ENCODE measurements at places on chromosomes 1 and 21.
A peak's percentile ranks its signal among the peaks of the same experiment; 100 is the strongest.

GRCh38 chr1:187460093-187460492 lies 631.3 kb downstream of the PLA2G4A start:
- no peak overlapping the region for H3K27ac ChIP-seq
- no peak for DNase-seq
- no peaks in the 10 kb centered on the region for H3K4me1 ChIP-seq
- no peaks in the 10 kb centered on the region for H3K27me3 ChIP-seq
- no peaks in the 10 kb centered on the region for H3K36me3 ChIP-seq

DNA sequence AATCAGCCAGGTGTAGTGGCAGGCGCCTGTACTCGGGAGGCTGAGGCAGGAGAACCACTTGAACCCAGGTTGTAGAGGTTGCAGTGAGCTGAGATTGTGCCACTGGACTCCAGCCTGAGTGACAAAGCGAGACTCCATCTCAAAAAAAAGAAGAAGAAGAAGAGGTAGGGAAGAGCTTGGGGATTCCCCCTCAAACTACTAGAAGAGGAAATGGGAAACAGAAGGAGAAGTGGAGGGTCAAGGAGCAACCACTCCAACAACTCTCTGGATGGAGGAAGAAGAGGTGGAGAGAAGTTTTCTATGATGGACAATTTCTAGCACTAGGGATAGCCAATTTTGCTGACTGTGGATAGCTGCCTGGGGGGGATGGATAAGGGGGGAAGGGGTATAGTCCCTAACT lies 14.9 kb upstream of the SLAMF9 start:
- no peaks in the 10 kb centered on the region for H3K27me3 ChIP-seq
- H3K4me1 ChIP-seq, result no peaks in the 10 kb centered on the region
- DNase-seq, result no peak
- no peaks in the 10 kb centered on the region for H3K36me3 ChIP-seq
- H3K27ac ChIP-seq, result no peak overlapping the region

DNA sequence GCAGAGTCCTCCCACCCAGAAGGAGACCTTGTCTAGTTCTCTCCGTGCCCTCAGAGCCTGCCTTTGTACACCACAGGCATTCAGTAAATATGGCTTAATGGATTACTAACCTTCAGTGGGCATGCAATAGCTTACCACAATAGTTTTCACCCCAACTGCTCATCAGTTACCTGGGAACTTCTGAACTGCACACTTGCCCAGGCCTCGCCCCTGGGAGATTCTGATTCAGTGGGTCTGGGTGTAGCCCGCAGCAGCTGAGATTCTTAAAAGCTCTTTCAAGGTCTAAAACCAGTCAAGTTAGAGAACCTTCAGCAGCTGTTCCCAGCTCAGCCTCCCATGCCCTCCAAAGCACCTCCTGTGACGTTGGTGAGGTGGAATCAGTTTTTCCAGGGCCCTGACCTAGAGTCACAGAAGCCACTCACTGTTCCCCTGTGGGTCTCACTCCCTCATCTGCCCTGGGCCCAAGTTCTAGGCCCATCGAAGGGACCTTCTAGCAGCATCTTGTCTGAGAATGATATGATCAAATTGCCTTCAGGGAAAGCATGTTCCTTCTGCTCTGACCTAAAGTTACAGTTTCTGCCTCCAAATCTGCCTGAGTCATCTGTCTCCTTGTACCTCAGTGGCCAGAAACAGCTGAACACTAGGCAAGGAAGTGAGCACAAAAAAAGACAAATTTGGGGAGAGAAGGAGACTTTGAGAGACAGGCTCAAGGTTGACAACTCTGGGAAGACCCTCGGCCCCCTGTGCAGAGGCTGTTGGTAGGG lies 10.8 kb downstream of the ASAP3 start:
- no peaks in the 10 kb centered on the region for H3K4me1 ChIP-seq
- peak overlapping the region; percentile 86 for H3K27ac ChIP-seq
- no peaks in the 10 kb centered on the region for H3K27me3 ChIP-seq
- H3K36me3 ChIP-seq, result no peaks in the 10 kb centered on the region

DNA sequence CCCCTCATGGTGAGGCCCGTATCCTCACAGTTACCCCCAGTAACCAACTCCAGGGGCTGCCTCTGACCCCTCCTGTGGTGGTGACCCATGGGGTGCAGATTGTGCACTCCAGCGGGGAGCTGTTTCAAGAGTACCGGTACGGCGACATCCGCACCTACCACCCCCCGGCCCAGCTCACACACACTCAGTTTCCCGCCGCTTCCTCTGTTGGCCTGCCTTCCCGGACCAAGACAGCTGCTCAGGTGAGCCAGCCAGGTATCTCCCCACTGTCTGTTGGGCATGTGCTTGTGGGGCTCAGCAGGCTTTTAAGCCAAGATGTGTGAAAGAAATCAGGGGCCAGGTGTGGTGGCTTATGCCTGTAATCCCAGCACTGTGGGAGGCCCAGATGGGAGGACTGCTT lies 39.9 kb downstream of the ZBTB17 start:
- no peak for DNase-seq
- H3K4me3 ChIP-seq, result no peak overlapping the region
- H3K27ac ChIP-seq, result no peak overlapping the region
- no peaks in the 10 kb centered on the region for H3K36me3 ChIP-seq
- no peaks in the 10 kb centered on the region for H3K27me3 ChIP-seq

DNA sequence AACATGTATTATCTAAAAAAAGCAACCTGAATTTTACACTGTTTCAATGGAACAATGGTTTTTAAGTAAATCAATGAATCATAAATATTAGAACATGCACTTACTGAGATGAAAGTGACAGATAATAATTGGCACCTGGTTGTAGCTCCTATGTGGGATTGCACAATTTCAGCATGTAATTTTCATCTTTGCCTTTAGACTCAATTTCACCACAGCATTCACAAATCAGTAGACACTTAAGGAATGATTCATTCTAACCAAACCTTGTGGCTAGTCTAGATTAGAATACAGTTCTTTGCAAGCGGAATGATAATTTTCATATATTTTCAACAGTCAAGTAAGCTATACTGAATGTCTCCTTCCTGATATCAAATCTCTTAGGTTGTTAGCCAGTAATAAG lies 853.4 kb downstream of the KCNT2 start:
- H3K27ac ChIP-seq, result no peak overlapping the region
- no peaks in the 10 kb centered on the region for H3K36me3 ChIP-seq
- H3K4me1 ChIP-seq, result no peaks in the 10 kb centered on the region
- DNase-seq, result no peak
- no peak overlapping the region for H3K4me3 ChIP-seq

DNA sequence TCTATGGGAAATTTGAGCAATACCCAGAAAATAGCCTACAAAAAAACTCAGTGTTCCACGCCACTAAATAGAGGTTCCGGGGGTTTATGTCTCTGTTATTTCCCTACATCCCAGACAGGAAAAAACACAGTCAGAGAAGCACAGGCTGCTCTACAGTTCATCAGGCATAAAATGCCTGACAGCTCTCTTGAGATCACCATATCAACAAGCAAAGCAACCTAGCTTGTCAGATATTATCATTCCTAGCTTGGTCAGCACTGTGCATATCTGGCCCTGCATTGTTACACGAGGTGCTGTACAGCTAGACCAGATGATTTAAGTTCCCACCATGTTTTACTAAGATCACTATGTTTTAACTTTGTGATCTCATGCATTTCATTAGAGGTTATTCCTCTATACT lies 172.6 kb downstream of the PTPRC start:
- H3K4me3 ChIP-seq, result no peak overlapping the region
- H3K4me1 ChIP-seq, result no peaks in the 10 kb centered on the region
- no peak for DNase-seq
- H3K27me3 ChIP-seq, result no peaks in the 10 kb centered on the region
- no peak overlapping the region for H3K27ac ChIP-seq

- H3K27ac ChIP-seq, result peak overlapping the region; percentile 29
- peaks cover 8% of the 10 kb centered on the region for H3K4me1 ChIP-seq
- H3K4me3 ChIP-seq, result no peak overlapping the region
- no peak for DNase-seq
- no peaks in the 10 kb centered on the region for H3K36me3 ChIP-seq
These were observed 203.2 kb downstream of the RHOU start for GRCh38 chr1:228938537-228938901.

DNA sequence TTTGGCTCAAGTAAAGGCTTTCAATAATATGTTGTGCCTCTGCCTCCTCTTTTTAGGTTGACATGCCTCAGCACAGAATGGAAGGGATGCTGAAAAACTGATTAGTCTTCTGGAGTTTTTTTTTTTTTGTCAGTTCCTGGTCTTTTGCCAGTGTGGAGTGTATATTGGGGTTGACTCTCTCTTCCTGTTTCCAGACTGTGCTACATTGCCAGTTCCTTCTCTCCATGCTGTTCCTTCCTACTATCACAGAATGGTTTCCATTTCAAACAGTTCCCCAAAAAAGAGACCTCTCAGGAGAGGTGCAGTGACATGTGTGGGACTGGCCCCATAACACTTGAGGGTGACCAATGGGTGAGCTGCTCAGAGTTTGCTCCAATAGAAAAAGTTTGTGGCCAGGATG lies 101.7 kb upstream of the ETV3 start:
- no peak overlapping the region for H3K27ac ChIP-seq
- no peaks in the 10 kb centered on the region for H3K27me3 ChIP-seq
- H3K4me3 ChIP-seq, result no peak overlapping the region
- no peaks in the 10 kb centered on the region for H3K36me3 ChIP-seq

DNA sequence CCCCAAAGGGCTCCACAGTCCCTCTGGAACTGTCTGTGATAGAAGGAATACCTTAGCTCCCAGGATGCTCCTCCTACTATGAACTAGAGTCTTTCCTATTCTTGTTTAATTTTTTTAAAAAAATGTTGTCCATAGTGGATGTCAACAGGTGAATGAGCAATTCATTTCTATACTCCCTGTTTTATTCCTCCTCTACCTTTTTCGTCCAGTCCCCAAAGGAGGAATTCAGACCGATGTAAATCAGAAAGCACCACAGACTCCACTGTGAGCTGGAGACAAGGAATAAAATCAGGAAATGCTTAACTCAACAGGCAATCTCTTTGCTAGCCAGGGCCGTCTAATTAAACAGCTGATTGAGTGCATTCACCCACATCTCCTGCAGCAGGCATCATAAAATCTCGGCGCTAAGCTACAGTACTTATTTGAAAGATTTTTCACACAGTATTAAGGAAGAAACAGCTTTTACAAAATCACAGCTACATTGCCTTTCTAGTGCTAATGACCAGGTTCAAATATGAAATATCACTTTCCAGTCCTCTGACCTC lies 381.6 kb downstream of the SIPA1L2 start:
- no peaks in the 10 kb centered on the region for H3K36me3 ChIP-seq
- no peaks in the 10 kb centered on the region for H3K27me3 ChIP-seq
- no peak overlapping the region for H3K4me3 ChIP-seq
- H3K27ac ChIP-seq, result no peak overlapping the region
- no peak for DNase-seq
- H3K4me1 ChIP-seq, result no peaks in the 10 kb centered on the region

- DNase-seq, result no peak
- H3K36me3 ChIP-seq, result no peaks in the 10 kb centered on the region
- no peaks in the 10 kb centered on the region for H3K4me1 ChIP-seq
- H3K4me3 ChIP-seq, result no peak overlapping the region
- no peaks in the 10 kb centered on the region for H3K27me3 ChIP-seq
- H3K27ac ChIP-seq, result no peak overlapping the region
These were observed 203.4 kb upstream of the RAB4A start for GRCh38 chr1:229067546-229067945.

DNA sequence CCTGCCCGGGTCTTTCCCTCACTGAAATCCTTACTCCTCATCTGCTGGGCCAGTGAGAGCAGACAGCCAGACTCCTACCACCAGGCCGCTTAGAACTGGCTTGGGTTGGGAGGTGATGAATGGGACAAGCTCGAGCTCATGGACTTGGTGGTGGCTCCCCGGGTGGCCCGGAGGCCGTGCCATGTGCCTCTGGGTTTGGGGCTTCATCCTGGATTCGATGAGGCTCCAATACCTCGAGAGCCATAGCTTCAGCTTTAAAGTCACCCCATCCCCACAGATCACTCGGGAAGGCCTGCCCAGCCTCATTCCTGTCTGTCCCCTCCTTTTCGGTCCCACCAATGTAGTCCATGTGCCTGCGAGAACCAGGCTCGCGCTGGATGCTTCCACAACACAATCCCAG lies 51.5 kb downstream of the MYOM3 start:
- no peak overlapping the region for H3K4me3 ChIP-seq
- no peak overlapping the region for H3K27ac ChIP-seq
- no peaks in the 10 kb centered on the region for H3K27me3 ChIP-seq
- H3K4me1 ChIP-seq, result no peaks in the 10 kb centered on the region
- DNase-seq, result no peak

Data from tibial nerve (tissue), 4 donors.